ENCODE measurements at places on chromosomes 2 and 18. TPM values are rescaled to one million over a fixed set of nuclear protein-coding genes. Genes with fewer than 3 reads are reported as not detected.

Gene CCL20
- 1.4 TPM for total RNA-seq

Gene ACKR3
- 0.35 TPM for total RNA-seq

Gene TSPYL6
- not detected for total RNA-seq

Gene NEU4
- 0.40 TPM for total RNA-seq
